Psoas muscle (tissue), 8 donors: ENCODE measurements at places on chromosomes 1 and 21.

DNA sequence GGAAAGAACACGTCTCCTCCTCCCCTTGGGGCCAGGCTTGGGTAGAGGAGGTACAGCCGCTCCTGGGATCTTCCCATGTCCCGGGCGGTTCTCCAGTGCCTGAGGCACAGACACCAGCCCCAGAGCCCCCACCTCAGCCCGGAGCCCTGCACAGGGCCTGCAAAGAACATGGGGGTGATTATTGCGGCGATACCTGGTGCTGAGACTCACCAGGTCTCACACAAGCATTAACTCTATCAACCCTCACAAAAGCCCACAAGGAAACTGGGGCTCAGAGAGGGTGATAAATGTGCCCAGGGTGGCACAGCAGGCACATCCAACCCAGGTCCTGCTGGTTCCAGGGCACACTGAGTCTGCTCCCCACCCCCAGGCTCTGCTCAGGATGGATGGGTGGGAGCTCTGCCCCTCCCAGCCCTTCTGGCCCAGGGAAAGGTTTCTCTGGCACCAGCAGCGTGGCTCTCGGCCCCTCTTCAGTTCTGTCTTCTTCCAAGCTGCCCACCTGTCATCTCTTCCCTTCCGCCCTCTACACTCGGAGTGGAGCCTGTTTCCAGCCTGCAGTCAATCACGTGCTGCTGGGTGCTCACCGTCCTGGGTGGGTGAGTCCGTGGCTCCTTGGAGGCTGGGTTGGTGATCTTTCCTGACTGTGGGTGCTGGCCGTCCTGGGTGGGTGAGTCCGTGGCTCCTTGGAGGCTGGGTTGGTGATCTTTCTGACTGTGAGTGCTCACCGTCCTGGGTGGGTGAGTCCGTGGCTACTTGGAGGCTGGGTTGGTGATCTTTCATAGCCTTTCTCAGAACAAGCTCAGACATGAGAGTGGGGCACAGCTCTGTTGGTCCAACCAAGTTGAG, 53.6 kb upstream of the AJAP1 start:
- no peak for DNase-seq

GRCh38 chr1:163875927-163876320, 554.2 kb downstream of the NUF2 start:
- DNase-seq, result no peak

GRCh38 chr1:71014178-71014579, 33.4 kb downstream of the PTGER3 start:
- DNase-seq, result no peak

- DNase-seq, result no peak
These were observed 1.2 kb downstream of the MCOLN2 start for GRCh38 chr1:84995484-84996334.
